T1000 (cell line): ENCODE measurements at places on chromosomes 7 and 10.

DNA sequence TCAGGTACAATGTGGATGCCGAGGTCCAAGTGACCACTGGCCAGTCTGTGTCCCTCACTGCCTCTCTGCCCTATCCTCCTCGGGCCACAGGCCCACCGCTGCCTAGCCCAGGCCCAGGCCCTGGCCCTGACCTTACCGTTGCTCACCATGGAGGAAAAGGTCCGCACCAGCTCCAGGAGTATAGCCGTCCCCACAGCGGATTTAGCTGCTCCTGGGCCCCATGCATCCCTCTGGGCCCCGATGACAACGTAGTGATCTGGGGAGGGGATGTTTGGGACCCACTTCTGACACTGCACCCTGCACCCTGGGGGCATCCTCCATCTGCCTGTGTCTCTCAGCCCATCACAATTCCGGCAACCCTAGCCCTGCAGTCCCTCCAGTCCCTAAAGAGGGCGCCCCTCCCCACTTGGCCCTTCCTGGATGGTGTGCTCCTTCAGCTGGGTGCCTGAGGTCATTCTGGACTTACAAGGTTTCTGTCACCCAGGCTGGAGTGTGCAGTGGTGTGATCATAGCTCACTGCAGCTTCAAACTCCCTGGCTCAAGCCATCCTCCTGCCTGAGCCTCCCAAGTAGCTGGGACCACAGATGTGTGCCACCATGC lies 12.1 kb downstream of the TFR2 start:
- no peak for DNase-seq

- peak; percentile 34 for DNase-seq
Observed at GRCh38 chr7:44639671-44640321, 33.4 kb downstream of the OGDH start.

GRCh38 chr10:124674768-124675222 lies 69.4 kb downstream of the FAM53B start:
- DNase-seq: no peak

DNA sequence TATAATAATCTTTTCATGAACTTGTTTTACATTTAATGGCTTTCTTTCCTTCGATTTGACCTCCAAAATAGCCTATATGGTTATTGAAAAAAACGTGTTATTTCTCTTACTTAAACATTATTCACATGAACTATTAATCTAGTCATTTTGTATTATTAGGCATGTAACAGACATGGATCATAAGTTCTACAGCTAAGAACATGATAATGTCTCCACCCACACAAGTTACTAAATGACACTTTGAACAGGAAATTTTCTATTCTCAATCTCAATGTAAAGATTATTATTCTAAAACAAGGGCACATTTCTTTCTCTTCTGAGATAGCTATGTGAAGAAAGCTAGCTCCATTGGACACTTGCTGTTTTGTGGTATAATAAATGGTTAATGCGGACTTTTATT lies 10.0 kb downstream of the LAMB4 start:
- no peak for DNase-seq

- DNase-seq: no peak
Observed at GRCh38 chr7:20795881-20796280, 9.2 kb upstream of the SP8 start.

DNA sequence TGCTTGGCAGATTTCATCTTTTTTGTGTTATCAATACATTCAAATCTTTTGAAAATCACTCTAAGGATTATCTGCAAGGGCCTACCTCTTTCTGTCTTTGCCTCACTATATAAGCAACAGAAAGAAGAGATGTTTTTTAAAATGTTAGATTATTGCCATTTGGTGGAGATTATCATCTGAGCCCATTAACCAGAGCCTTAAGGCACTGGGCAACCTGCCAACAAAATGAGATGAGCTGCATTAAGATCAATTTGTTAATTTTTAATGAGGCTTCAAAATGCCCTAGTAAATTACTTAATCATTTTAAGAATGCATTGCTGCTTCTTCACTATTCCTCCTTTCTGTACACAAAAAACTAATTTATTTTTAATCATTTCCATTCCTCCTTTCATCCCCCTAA lies 314.1 kb downstream of the SNX13 start:
- no peak for DNase-seq

- no peak for DNase-seq
Observed at GRCh38 chr7:101634196-101634717, 5.2 kb upstream of the MYL10 start.

GRCh38 chr7:151671514-151671913 lies 151.8 kb upstream of the RHEB start:
- no peak for DNase-seq

- DNase-seq: no peak
Observed at GRCh38 chr10:127034034-127034633, 128.9 kb downstream of the DOCK1 start.

DNA sequence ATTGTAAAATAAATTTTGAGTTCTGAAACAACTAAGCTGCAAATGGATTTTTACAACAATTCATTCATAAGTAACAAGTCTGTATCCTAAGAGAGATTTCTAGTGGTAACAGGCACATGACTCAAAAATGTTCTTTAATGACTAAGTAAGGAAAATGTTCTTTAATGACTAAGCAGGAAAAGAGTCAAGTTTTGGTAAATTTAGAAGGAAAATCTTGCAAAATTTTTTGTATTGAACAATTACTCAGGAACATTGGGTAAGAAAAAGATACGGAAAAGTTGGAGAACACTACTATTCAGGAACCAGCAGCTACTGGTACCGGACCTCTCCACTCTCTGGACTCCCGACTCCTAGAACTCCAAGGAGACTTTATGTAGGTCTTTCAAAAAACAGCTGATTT lies 33.5 kb downstream of the HYCC1 start:
- DNase-seq: no peak

GRCh38 chr7:977326-978048 lies 2.1 kb upstream of the COX19 start:
- DNase-seq: no peak

DNA sequence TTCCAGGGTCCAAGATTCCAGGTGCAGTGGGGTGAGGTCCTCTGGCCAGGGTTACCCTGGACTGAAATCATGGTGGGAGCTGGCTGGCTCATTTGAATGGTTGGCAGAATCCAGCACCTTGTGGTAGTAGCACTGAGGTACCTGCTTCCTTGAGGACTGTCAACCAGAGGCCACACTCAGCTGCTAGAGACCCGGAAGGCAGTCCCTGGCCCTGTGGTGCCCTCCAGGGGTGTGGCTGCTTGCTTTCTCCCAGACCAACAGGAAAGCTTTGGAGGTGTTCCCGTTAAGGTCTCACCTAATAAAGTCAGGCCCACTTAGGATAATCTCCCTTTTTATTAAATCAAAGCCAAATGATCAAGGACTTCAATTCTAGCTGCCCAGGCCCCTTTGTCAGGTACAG lies 107.7 kb upstream of the GDF10 start:
- DNase-seq: no peak

DNA sequence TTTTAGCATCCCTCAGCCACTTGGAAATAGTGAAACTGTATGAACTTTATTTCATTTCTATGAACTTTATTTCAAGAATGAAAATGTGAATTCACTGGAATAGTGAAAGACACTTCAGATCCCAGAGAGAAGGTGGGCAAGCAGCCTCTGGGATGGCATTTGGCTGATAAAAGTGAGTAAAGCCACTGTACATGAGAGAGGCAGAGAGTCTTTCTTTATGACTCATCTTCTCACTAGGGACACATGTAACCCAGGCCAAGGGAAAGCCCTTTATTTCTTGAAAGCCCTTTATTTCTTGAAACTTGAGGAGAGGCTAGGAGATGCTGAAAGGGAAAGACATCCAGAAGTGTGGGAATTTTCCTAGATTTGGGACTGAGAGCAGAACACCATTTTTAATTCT lies 148.9 kb upstream of the SMIM30 start:
- DNase-seq: peak; percentile 17

DNA sequence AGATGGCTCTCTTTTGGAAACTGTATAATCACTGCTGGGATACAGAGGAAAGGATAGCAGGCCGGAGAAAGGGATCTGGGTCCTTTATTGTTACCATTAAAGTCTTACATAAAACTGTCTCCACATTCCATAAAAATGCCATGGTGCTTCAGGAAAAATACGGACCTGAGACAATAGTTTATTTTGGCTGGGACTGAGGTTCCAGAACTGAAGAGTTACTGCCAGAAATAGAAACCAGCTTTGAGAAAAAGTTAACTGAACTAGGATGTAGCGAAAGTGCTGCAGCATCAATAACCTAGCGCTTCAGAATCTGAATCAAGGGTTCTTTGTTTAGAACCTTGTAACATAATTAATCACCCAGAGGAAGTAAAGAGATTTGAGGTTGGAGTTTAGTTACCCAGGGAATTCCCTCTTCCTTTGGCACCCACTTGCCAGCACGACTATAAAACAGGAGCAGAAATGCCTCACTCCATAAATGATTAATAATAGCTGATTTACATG lies 38.0 kb downstream of the MEOX2 start:
- no peak for DNase-seq

- no peak for DNase-seq
Observed at GRCh38 chr10:131963811-131964210, 17.9 kb downstream of the BNIP3 start.

DNA sequence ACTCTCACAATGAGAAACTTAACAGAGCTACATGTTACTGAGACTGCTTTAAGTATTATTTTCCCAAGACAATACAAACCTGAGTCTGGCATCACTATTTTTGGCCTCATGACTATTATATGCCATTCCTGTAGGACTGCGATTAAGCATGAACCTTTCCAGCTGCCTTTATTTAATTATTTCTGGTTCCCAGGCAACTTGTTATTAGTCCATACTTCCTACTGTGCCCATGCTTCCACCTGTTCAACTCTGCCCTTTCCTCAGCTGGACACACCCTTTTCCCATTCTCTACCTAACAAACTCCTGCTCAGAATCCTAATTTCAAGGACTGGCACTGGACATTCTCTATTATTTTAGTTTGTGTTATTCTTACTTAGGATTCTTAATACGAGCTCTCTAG lies 8.1 kb upstream of the CROT start:
- no peak for DNase-seq

DNA sequence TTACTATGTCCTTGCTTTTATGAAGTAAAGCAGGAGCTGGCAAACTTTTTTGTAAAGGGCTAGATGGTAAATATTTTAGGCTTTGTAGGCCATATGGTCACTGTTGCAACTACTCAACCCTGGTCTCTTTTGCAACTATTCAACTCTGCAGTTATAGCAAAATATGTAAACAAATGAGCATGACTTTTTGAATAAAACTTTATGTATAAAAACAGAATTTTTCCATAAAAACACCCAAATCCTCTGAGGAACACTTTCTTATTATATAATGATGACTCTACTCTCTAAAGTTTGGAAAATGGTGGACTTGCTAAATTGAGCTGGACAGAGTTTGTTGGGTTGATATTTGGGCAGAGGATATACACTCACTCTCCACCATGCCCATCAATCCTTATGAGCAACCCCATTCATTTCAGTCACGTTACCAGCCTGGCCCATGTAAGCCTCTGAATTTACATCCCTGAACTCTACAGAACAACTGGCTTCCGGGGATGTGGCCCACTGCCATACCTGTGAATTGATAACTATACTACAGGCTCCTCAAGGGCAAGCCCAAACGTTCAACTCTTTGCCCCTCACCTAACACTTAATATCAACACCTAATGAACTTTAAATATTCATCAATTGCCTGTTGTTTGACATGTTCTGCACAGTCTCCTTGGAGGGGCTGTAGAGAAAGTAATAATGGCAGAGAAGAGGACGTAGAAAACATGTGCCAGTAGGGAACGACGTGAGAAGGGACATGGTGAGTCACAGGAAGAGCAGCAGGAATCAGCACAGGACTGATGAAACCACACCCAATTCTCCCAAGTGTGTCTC lies 37.6 kb downstream of the SGMS1 start:
- DNase-seq: no peak

DNA sequence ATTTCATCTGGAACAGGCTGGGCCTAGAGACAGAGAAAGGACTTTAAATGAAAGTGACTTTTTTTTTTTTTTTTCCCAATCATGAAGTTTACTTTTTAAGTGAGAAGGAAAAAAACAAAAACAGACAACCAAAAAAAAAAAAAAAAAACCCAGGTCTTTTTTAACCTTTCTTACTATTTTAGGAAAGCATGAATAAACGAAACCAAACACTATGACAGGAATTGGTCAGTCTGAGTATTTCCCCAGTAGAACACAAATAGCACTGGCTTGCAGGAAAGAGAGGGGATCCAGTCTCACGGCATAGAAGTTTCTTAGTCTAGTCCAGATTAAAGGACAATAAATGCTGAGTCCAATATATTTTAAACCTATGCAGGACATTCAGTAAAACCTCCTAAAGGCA lies 180.5 kb upstream of the CCDC6 start:
- no peak for DNase-seq

GRCh38 chr7:28984631-28985030 lies 26.5 kb upstream of the TRIL start:
- peak; percentile 31 for DNase-seq

DNA sequence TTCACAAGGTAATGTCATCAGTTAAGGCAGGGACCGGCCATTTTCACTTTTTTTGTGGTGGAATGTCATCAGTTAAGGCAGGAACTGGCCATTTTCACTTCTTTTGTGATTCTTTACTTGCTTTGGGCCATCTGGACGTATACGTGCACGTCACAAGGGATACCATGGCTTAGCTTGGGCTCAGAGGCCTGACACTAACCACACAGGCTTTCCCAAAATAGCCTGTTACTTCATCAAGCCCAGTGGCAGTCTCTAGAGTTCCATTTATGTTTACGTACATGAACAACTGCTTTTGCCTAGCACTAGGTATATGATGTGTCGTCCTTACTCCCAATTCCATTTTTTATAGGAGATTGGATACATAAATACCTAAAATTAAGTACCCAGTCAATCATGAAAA lies 237.9 kb downstream of the C7orf25 start:
- no peak for DNase-seq

- no peak for DNase-seq
Observed at GRCh38 chr7:101898106-101898505, 80.7 kb downstream of the CUX1 start.

- DNase-seq: no peak
Observed at GRCh38 chr10:43595739-43596298, 10.4 kb upstream of the ZNF485 start.

DNA sequence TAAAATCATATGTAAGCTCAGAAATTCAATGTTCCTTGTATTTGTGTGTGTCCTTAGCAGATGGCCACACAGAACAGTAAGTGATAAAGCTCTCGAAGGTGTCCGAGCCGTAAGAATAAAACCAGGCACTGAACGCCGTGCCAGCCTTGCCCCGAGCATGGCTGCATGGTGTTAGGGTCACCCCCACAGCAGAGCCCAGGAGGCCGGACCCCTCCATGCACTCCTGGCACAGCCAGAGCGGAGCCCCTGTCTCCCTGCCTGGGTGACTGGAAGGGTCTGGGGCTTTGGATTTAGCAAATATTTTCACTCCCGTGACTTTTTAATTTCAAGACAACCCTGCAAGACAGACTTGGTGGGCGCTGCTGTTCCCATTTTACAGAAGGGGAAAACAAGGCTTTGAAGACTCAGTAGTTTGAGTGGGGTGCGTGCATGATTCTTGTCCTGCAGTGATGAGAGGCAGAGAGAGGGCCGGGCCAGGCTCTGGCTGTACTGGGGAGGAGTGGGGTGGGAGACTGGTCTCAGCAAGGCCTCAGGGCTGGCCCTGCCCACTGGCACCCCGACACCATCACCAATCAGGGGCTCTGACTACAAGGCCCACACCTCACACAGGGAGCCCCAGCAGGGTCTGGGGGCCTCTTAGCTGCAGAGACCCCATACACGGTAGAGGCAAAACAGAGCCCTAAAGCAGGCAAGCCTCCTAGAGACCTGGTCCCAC lies 39.4 kb downstream of the VIPR2 start:
- DNase-seq: no peak
